ENCODE measurements at places on chromosomes 5 and 9. TPM values are rescaled to one million over a fixed set of nuclear protein-coding genes. Genes with fewer than 3 reads are reported as not detected.

The FBP2 gene
- 26.9 TPM for total RNA-seq

The SHC3 gene
- 5.8 TPM for total RNA-seq

The TXN gene
- 87.2 TPM for total RNA-seq

The TMEM252 gene
- 5.7 TPM for total RNA-seq

The PRR7 gene
- total RNA-seq: 2.4 TPM

The INSL6 gene
- not detected for total RNA-seq

The MYMK gene
- 2.8 TPM for total RNA-seq

The MIER3 gene
- total RNA-seq: 18.8 TPM

The CCL19 gene
- total RNA-seq: 0.41 TPM

The LCN12 gene
- 10.2 TPM for total RNA-seq

The AFAP1L1 gene
- total RNA-seq: 49.8 TPM

The CNTNAP3B gene
- 16.5 TPM for total RNA-seq

The HTR4 gene
- 0.35 TPM for total RNA-seq

The CERCAM gene
- total RNA-seq: 43.3 TPM

The SMIM33 gene
- total RNA-seq: not detected

The TEX48 gene
- not detected for total RNA-seq

The CLIC3 gene
- 2.5 TPM for total RNA-seq

Data from metanephros (tissue), 2 donors.